ENCODE measurements at places on chromosomes 6 and 20.

DNA sequence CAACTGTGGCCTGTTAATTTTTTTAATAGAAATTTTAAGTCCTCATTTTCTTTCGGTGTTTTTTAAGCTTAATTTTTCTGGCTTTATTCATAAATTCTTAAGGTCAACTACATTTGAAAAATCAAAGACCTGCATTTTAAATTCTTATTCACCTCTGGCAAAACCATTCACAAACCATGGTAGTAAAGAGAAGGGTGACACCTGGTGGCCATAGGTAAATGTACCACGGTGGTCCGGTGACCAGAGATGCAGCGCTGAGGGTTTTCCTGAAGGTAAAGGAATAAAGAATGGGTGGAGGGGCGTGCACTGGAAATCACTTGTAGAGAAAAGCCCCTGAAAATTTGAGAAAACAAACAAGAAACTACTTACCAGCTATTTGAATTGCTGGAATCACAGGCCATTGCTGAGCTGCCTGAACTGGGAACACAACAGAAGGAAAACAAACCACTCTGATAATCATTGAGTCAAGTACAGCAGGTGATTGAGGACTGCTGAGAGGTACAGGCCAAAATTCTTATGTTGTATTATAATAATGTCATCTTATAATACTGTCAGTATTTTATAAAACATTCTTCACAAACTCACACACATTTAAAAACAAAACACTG is 10.1 kb downstream of the HFE start:
- peak; percentile 50 for DNase-seq

DNA sequence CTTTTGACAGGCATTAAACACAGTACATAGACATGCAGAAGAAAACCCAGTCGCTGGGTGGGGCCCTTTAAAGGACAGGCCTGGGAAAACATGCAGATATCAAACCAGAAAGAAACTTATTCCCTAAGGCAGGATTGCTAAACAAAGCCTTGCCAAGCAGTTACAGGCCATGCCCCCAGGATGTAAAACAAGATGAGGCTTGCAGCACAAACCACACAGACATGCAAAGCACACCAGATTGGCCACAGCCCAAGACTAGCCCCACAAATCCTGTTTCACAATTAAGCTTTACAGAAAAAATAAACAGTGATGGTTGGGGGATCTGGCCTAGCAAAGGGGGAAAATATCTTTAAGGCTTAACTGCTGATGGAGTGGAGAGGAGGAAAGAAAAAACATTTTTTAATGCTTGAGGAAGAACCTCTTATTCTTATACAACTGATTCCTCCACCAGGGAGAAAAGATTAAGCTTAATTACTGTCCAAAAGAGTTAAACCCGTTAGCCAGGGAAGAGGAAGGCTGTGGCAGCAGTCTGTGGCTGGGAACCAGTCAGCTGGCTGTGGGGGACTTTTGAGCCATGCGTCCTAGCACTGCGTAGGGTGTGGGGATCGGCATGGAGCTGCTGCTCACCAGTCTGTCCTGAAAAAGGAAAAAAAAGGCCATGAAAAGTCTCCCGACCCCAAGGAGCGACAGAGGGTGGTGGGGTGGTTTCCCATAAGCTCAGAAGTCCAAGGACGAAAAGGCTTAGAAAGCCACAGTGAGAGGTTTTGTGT is 28.4 kb downstream of the COL19A1 start:
- no peak for DNase-seq

- DNase-seq, result no peak
Measured at GRCh38 chr6:127786109-127786508, 114.7 kb downstream of the THEMIS start.

DNA sequence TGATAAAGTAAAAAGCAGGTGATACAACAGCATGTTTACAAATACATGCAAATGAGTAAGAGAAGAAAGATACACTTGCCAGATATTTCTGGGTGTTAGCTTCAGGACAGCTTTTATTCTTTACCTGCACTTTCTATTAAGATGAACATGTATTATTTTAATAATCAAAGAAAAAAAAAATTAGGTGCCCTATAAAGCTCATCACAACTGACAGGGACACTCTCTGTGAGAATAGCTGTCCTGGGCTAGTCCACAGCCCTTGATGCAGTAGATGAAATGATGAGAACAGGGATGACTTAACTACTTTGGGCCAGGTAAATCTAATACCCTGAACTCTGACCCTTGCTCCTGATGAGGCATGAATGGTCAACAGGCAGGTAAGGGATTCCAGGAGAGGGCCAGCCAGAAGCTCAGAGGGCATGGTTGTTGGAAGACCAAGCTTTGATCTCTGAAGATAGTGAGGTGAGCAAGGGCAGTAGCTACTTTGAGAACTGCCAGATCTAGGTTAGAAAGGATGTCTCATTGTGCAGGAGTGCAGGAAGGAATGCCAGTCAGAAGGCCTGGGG is 15.6 kb downstream of the NSFL1C start:
- no peak for DNase-seq

DNA sequence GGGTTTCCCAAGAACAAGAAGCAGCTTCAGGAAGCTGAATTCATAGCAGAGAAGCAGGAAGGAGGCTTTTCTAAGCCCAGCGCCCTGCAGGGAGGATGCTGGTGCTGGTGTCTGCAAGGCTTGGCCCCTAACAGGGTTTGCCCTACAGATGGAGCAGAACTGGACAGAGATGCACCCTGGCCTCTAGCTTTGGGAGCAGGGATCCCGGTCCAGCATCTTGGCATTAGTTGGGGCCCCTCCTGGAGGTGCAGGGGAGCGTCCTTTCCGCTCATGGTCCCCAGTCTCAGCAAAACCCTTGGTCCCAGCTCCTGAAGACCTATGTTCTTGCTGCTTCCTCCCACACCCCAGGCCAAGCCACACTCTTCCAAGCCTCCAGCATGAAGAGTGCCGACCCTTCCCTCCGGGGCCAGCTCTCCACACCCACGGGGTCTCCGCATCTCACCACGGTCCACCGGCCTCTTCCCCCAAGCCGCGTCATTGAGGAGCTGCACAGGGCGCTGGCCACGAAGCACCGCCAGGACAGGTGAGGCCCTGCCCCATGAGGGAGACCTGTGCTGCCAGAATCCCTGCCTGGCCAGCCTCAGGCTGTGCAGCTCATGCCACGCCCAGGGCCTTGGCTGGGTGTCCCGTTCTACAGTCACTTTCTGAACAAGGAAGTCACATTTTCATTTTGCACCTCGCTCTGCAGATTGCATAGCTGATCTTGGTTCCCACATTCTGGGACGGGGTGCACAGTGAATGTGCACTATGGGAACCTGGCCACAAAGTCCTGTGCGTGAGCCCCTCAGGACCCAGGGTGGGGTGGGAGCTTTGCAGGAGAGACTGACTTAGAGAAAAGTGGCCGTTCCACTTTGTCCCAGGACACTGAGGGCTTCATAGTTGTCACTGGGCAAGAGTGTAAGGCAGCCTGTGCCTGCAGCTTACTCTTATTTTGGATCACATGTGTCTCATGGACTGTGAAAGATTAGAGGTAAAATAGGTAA is 160.2 kb downstream of the SYCP2 start:
- no peak for DNase-seq

- DNase-seq, result no peak
Measured at GRCh38 chr6:25270559-25270958, 8.6 kb upstream of the CARMIL1 start.

- DNase-seq, result no peak
Measured at GRCh38 chr6:144786825-144787224, 501.7 kb downstream of the UTRN start.

- peak; percentile 40 for DNase-seq
Measured at GRCh38 chr6:11575408-11576033, 38.0 kb downstream of the TMEM170B start.

GRCh38 chr6:42022755-42023384 is 27.5 kb upstream of the TAF8 start:
- no peak for DNase-seq

DNA sequence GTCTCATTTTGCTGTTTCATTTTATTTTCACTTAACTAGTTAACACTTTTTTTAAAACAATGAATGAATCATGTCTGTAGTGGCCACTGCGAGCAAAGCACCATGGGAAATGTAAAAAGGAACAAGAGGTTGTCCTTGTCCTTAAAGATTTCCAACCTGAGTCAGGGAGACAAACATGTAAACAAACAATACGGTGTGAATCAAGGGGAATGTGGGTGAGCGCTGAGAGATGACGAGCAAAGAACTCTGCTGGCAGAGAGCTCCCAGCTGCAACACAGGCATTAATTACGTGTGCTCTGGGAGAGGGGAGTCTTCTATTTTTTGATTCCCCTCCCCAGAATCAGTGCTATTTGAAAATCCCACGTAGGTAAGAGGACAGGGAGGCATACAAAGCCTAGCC is 84.3 kb downstream of the ATXN1 start:
- DNase-seq, result no peak

GRCh38 chr20:33172781-33173180 is 4.8 kb downstream of the BPIFA2 start:
- DNase-seq, result no peak

DNA sequence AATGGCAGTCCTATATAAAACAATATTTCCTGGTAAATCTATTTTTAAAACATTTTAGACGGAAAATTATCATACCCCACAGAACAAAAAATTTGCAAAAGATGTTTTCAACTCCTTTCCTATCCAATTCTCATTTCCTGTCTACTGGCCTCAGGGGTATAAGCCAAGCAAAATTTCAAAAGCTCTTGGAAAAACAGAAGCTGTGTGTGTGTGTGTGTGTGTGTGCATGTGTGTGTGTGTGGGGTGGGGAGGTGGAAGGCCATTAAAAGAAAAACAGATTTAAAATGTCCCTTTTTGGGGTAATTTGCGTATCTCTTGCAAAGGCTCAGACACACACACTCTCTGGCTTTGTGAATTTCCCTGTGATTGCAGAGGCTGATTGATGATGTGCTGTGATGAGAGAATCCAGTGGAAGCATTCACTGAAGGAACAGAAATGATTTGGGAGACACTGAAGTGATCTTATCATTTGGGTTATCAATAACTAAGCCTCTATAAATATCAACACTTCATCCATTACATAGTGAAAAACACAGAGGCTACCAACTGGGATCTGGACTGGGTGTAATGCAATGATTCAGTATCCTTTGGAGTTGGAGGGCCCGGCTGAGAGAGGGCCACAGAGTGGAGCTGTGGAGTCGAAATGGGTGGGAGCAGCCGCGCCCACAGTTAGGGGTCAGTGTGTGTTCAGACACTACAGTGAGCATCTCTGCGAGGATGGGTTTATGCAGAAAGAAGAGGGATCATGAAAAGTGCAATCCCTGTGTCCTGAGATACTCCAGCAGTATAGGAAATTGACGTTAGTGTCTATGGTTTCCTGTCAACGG is 106.8 kb upstream of the PREP start:
- peak; percentile 16 for DNase-seq

DNA sequence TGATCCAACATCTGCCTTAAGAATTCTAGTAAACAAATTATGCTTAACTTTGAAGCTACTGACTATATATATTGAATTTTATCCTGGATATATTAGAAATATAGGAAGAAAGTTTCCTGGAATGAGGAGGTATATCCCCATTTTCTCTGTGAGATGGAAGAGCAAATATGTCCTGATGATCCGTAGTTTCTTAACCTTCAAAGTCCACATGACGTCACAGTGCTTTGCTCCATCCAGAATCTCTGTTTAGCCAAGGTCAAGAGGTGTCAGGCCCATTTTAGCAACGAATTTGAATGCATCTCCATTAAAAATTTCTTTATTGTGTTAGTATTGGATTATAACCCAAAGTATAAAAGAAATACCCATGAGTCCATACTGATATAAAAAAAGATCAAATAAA is 162.5 kb downstream of the PRL start:
- no peak for DNase-seq

DNA sequence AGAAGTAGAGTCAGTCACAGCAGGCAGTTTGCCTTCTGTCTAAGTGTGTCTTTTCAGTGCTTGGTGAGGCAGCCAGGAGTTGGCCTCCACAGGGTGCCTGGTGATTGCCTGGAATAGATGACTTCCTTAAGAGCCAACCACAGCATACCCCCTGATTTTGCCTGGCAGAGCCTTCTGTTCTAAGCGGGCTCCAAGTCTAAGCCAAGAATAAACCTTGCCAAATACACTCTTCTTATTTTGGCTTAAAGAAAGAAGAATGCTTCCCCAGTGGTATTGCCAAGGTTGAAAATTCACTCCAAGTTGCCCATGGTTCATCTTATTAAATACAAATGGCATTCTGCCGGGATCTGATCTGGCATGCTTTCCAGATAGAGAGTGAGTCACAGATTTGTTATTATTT is 1424.8 kb upstream of the EYS start:
- no peak for DNase-seq

- no peak for DNase-seq
Measured at GRCh38 chr6:135235716-135236115, 54.6 kb downstream of the MYB start.

- DNase-seq, result no peak
Measured at GRCh38 chr6:89999945-90000825, 105.9 kb downstream of the GJA10 start.

DNA sequence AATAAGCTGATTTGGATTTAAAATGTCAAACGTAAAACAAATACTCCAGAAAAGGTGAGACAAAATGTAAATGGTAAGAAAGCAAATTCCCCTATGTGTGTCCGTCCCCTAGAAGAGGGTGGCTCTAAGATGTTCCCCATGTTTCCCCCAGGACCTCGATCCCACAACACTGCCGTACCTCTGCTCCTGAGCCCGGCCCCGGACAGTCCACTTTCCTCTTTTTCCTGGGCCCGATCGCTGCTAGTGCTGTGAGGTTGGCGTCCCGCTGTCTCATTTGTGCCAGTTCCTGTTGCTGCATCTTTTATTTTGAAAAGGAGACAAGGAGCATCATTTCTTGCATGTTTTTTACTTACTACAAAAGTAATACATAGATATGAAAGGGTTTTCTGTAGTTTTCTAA is 68.3 kb downstream of the TAF4 start:
- no peak for DNase-seq

GRCh38 chr20:17896771-17897369 is 71.7 kb downstream of the SNX5 start:
- no peak for DNase-seq

Measured in neural crest cell (in vitro differentiated cells).